ENCODE measurements at places on chromosomes 6 and 20.

- no peak for DNase-seq
These were observed 270.5 kb upstream of the SUPT3H start for GRCh38 chr6:45648262-45648620.

DNA sequence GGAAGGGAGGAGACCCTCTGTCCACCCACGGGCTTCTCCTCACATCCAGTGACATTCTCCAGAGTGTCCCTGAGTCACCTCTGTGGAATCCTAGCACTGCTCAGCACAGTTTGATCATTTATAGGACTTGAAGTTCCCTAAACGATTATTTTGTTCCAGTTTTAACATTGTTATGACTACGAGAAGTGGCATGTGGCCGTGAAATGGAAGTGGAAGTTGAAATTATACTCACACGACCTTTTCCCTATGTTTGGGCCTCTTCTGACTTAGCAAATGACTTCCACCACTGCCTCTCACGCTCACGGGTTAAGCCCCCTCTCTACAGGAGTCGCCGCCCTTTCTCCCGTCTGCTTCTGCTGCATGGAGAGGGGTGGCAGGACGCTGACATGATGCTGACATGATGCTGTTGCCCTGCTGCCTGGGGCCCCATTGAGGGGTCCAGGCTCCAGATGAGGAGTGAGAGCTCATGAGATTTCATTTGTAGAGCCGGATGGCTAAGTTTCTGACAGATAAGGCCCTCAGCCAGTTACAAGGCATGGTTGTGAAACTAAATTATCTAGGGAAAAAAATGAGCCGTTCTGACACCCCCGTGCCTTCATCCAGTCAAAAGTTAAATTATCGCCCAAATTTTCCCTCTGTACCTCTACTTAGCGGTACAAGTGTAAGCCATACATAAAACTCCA lies 153.6 kb upstream of the UST start:
- no peak for DNase-seq

- no peak for DNase-seq
These were observed 5.4 kb upstream of the SIRT5 start for GRCh38 chr6:13568970-13569369.

GRCh38 chr6:14984519-14984853 lies 261.4 kb upstream of the JARID2 start:
- DNase-seq = peak; percentile 47

GRCh38 chr6:24927277-24927955 lies 8.3 kb downstream of the RIPOR2 start:
- no peak for DNase-seq

DNA sequence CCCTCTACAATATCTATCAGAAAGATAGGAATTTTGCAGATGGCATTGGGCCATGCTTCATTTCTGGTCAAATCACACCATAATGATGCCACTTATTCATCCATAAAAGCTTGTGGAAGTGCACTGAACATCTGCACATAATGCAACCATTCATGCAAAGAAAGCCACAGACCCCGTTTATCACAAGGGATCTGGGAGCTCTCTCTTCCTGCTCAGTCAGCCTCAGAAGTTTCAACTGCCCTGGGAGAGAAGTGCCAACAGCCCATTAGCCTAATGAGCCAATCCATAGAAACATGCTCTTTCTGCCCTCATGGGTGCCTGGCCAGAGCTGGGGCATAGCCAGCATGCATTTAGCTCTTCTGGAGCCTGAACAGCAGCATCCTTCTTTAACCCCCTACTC lies 85.8 kb downstream of the SLC35F1 start:
- no peak for DNase-seq

DNA sequence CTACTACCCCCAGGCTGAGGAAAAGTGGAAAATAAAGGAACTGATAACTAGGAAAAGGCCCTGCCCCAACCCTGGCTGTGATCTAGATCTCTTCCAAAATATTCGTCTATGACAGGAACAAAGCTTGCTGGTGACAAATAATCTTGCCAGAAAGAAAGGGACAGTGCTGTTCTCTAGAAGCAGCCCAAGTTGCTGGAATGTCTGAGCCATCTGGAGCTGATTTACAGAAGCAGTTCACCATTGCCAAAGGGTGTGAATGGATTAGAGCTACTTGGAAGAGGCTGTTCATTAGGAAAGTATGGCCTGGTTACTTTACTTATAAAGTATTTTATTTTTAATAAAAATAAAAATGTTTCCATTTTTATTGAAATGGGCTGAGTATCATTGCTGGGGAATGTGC lies 146.3 kb downstream of the EPM2A start:
- DNase-seq = no peak

GRCh38 chr6:26276841-26277648 lies 88.0 kb upstream of the BTN3A2 start:
- DNase-seq = no peak

- peak; percentile 66 for DNase-seq
These were observed 13.4 kb downstream of the DCBLD1 start for GRCh38 chr6:117495869-117496268.

DNA sequence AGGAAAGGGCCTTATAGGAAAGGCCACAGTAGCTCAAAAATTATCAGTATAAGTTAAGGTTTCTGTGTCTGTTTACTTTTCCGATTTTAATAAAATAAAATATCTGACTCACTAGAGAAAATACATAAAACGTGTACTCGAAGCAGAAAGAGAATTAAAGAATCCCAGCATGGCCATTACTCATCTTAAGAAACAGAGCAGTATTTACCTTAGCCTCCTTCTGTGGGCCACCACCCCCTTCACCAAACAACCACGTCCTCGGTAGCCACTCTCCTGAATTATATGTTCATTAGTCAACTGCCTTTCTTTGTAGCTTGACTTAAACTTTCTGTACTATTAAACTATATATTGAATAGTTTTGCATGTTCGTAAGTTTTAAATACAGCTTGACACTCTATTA lies 72.2 kb upstream of the SPTLC3 start:
- DNase-seq = peak; percentile 39

DNA sequence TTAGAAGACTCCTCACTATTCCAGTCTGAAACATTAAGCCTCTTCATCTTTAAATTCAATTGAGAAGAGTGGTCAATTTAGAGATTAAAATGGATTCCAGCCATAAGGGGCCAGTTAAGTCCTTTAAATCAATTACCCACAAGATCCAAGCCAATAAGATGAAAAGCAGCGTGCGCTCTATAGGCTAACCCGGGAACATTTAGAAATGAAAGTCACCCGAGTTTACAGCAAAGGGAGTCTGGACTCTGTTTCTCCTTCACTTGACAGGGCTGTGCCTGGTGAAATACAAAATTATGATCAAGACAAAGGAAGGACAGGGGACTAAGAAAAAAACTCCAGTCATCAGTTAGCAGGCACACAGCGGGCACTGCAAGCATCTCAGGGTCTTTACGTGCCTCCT lies 393.7 kb downstream of the QKI start:
- DNase-seq = no peak

GRCh38 chr6:51926125-51926524 lies 161.3 kb downstream of the PKHD1 start:
- DNase-seq = no peak

- peak; percentile 84 for DNase-seq
These were observed 250.4 kb downstream of the C6orf118 start for GRCh38 chr6:165059032-165059431.

- DNase-seq = no peak
These were observed 1.4 kb downstream of the NFS1 start for GRCh38 chr20:35697696-35698297.

DNA sequence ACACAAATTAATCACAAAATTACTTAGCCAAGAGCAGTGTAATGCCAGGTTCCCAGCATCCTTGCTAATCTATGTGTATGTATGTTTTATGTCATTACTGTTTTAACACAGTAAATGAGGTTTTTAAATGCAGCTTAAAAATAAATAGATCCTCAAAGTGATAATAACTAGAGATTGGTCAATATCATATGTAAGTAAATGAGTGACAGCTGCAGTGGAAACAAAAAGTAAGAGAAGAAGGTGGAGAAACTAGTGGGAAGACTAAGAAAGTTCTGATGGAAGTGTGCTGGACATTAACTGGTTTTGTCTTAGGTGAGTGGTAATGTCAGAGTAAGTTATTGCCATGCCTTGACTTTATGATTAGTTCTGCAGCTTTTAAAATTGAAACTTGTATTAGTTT lies 1.9 kb upstream of the GJB7 start:
- DNase-seq = no peak

GRCh38 chr20:36728986-36729385 lies 16.9 kb downstream of the NDRG3 start:
- peak; percentile 71 for DNase-seq

- no peak for DNase-seq
These were observed 55.0 kb downstream of the BTBD9 start for GRCh38 chr6:38584731-38585130.

DNA sequence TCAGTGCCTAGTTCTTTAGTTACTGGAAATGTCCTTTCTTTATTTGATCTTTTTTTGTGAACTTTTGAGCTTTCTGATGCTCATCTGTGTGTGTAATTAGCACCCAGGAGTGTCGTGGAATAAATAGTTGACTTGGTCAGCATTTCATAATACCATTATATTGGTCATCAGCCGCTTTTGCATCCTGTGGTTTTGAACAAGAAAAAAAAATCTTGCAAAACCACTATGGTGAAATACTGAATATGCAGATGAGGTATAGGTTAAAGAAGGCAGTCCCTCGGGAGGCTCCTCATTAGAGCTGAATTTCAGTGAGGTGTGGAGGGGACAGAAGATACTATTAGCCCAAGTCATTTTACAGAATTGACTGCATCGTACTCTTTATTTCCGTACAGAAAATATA lies 90.1 kb downstream of the FOXO3 start:
- peak; percentile 86 for DNase-seq

DNA sequence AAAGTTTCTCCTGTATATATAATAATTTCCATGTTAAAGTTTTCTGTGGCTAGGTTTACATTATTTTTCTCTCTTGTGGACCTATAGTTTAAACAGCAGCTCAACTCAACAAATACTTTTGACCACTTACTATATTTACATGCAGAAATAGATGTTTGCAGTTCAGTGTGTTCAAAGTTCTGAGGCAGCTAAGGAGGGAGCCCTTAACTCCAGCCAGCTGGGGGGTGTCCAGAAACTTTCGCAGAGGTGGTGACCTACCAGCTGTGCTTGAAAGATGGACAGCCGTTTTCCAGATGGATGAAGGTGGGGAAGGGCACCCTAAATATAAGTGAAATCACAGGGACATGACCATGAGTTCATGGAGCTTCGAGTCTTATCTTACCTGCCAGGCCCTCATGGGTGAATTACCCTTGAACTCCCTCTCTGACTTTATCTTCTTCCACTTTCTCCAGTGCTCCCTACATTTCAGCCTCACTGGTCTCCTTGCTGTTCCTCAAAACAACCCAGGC lies 33.4 kb downstream of the DHX35 start:
- DNase-seq = no peak

DNA sequence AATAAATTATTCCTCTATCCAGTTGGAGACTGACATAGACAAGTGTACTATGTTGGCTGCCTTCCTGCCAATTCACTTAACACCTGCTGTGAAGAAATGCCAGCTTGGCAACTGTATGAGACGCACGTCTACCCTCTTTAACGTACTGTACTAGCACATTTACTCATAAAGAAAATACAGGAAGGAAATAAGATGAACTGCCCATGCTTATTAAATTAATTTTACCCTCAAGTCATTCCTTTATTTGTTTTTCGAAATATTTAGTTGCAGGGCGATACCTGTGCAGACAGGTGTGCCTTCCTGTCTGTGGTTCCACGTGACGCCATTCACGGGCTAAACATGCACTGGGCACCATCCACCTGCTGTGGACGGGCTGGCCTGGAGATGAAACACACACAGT lies 52.0 kb downstream of the PSMG4 start:
- DNase-seq = peak; percentile 83

DNA sequence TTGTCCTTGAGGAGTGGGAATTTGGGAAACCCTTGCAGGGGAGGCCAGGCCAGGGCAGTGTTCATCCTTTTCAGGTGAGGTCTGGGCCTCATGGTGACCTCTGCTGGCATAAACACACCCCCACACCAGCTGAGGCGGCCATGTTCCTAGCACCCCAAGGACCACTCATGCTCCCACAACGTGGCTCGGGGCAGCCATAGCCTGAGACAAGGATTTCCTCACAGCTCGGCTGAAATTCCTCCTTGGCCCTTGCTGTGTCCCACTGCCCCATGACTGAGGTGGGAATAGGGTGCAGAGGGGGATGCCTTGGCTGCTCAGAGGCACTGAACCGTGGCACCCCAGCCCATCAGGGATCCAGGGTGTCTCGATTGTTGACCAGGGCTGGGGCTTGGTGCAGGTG lies 27.3 kb upstream of the SPDEF start:
- peak; percentile 20 for DNase-seq

GRCh38 chr6:42280966-42281533 lies 63.4 kb upstream of the MRPS10 start:
- peak; percentile 82 for DNase-seq

DNA sequence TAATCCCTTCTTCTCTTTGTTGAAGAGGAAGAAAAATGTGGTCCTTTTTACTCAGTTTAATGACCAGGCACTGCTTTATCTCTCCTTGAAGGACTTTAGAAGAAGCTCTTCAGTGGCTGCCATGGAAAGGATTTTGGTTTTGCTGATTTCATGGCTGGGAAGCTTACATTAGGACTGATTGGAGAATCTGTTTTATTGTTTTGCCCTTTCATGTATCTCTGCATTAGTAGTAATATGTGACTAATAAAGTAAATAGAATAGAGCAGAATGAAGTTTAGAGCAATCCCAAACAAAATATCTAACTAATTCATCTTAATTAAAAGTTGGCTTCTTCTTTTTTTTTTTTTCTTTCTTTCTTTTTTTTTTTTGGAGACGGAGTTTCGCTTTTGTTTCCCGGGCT lies 502.9 kb downstream of the HAO1 start:
- peak; percentile 3 for DNase-seq

GRCh38 chr20:11993886-11994461 lies 76.3 kb downstream of the BTBD3 start:
- no peak for DNase-seq

DNA sequence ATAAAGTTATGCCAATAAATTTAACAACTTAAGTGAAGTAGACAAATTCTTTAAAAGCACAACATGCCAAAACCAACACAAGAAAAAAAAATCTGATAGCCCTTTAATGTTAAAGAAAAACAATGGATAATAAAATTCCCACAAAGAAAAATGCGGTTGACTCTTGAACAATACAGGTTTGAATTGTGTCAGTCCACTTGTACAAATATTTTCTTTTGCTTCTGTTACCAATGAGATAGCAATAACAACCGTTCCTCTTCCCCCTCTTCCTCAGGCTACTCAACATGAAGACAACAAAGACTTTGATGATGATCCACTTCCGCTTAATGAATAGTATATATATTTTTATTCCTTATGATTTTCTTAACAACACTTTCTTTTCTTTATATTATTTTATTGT lies 283.9 kb upstream of the MAN1A1 start:
- no peak for DNase-seq

DNA sequence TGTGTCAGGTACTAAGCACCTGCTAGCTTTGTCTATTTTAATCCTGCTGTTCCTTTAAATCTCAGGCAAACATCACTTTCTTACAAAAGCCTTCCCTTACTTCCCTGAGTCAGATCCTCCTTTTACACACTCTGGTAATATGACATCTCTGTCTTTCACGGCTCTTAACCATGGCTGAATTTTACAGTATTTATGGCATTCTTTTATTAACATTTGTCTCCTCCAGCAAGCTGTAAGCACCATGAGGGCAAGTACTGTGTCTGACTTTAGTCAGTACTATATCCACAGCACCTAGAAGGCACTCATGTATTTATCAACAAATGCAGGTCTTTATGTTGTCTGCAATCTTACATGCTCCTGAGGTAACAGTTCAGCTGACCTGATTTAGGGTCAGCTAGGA lies 33.7 kb upstream of the HBS1L start:
- DNase-seq = no peak

All from epithelial cell of esophagus (primary cell).